ENCODE measurements at places on chromosomes 12 and 14. TPM values are rescaled to one million over a fixed set of nuclear protein-coding genes. Genes with fewer than 3 reads are reported as not detected.
A peak's percentile ranks its signal among the peaks of the same experiment; 100 is the strongest.

GRCh38 chr14:51023964-51024363 is 70.9 kb downstream of the TRIM9 start:
- no peak for DNase-seq

GRCh38 chr14:69985463-69985862 is 106.2 kb downstream of the SMOC1 start:
- no peak for DNase-seq

- DNase-seq = no peak
Measured at GRCh38 chr12:118094039-118094438, 9.8 kb downstream of the VSIG10 start.

GRCh38 chr12:770479-770878 is 18.1 kb downstream of the WNK1 start:
- no peak for DNase-seq

- DNase-seq = no peak
Measured at GRCh38 chr12:48454667-48455066, 17.7 kb upstream of the ANP32D start.

DNA sequence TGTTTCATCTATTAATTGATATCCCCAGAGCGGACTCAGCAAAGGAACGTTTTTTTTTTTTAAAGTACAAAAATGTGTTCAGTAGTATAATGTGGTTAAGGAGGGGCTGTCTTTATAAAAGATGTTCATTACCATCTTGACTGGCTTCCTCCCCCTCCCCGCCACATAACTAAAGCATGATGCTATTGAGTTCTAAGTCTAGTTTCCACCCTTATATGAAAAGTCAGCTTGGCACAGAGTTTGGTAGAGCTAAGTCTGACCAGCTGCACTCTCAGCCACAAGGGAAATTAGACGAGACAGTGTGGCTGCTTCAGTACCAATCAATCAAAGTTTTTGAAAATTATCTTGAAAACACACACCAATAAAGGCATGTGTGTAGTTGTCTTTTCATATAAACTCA is 1.9 kb upstream of the MYBPC1 start:
- no peak for DNase-seq

GRCh38 chr12:29103539-29103974 is 45.5 kb upstream of the FAR2 start:
- DNase-seq = no peak

DNA sequence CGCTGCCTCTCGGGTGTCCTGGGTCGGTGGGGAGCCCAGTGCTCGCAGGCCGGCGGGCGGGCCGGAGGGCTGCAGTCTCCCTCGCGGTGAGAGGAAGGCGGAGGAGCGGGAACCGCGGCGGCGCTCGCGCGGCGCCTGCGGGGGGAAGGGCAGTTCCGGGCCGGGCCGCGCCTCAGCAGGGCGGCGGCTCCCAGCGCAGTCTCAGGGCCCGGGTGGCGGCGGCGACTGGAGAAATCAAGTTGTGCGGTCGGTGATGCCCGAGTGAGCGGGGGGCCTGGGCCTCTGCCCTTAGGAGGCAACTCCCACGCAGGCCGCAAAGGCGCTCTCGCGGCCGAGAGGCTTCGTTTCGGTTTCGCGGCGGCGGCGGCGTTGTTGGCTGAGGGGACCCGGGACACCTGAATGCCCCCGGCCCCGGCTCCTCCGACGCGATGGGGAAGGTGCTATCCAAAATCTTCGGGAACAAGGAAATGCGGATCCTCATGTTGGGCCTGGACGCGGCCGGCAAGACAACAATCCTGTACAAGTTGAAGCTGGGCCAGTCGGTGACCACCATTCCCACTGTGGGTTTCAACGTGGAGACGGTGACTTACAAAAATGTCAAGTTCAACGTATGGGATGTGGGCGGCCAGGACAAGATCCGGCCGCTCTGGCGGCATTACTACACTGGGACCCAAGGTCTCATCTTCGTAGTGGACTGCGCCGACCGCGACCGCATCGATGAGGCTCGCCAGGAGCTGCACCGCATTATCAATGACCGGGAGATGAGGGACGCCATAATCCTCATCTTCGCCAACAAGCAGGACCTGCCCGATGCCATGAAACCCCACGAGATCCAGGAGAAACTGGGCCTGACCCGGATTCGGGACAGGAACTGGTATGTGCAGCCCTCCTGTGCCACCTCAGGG is 679 bp downstream of the ARF6 start:
- DNase-seq = peak; percentile 65

- DNase-seq = no peak
Measured at GRCh38 chr14:45211295-45211694, 41.7 kb downstream of the MIS18BP1 start.

GRCh38 chr14:52802597-52802996 is 11.2 kb upstream of the GNPNAT1 start:
- DNase-seq = no peak

DNA sequence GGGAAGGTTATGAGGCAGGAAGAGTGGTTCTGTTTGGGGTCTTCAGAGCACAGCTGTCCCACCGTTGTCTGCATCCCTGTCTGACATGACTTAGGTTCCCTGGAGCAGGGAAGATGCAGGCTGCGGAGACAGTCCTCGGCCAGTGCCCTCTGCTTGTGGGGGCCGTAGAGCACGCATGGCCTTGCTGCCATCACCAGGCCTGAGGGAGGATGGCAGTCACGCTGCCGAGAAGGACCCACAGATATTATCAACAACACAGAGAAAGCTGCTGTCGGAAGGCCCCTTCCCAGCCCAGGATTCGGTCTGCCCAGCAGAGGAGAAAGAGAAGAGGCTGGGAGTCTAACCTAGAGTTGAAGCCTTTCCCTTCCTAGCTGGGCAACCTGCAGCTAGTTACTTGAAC is 35.0 kb downstream of the ERH start:
- DNase-seq = peak; percentile 87

DNA sequence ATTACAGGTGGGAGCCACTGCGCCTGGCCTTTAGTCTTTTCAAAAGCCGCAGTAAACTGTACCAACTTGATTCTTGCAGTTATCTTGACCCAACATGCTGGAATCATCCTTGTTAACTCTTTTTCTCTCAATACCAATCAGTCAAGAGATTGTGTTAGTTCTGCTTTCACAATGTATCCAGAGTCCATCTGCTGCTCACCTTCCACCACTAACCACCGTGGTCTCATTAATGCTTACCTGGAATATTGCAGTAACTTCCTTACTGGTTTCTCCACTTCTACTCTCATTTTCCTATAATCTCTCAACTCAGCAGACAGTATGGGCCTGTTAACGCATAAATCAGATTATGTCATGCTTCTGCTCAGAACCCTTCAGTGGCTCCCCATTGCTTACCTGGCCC is 62.2 kb downstream of the VEZT start:
- no peak for DNase-seq

DNA sequence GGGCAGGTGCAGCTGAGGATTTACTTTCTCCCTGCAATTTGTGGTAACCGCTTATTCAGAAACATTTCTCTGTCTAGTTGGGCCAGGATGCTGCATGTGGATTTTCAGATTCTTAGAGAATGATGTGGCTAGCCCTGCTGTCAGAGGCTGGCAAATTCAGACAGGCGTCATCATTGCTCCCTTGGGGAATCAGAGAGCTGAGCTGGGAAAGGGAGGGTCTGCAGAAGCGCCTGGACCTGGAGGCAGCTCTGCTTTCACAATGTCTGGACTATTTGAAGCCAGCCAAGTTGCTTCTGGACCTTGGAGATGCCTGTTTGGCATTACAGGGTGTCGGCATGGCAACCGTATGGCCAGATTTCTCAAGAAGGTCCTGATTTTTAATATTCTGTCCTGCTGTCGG is 3.4 kb downstream of the GALNT16 start:
- no peak for DNase-seq

DNA sequence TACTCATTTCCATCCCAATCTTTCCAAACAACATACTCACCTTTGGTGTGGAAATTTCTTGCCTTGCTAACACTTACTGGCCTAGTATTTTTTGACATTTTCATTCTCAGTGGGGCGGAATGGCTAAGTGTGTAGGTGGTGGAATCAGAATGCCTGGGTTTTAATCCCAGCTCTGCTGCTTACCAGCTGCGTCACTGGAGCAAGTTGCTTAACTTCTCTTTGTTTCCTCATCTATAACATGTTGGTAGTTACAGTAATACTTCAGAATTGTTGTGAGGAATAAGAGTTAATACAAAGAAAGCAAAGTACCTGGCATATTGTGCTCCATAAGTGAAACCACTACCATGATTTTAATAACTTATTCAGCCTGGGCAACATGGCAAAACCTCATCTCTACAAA is 3.0 kb upstream of the FAM177A1 start:
- no peak for DNase-seq

- DNase-seq = no peak
Measured at GRCh38 chr14:34937442-34937841, 45.4 kb upstream of the SRP54 start.

DNA sequence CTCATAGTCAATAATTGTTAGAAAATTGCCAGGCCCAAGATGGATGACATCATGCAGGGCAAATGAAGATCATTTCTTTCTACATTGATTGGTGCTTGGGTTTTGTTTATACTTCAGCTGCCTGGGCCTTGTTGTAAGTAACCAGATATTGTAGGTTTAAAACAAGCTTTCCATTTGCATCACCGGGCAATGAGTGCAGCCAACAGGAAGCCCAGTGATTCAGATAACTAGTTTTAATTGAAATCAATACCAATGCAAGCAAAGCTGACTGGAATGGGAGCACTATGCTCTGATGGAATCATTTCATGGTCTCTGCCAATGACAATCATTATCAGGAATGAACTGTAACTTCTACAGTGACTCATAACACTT is 279.3 kb downstream of the DUSP6 start:
- DNase-seq = no peak

- DNase-seq = no peak
Measured at GRCh38 chr14:35042632-35043031, 3.4 kb upstream of the FAM177A1 start.

DNA sequence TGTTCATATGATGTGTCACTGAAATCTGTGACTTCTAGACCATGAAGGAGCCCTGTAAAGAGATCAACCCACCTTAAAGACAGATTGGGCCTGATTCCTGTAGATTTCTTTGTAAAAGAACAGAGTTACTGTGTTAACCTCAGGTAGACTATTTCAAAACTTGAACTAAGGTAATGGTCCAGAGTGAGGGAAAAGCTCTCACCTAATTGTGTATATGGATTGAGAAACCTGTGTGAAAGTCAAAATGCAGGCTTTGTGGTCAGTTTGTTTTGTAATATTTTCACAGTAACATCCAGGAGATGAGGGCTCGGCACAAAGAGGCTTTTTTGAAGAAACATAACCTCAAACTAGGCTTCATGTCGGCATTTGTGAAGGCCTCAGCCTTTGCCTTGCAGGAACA is 16.4 kb downstream of the DLST start:
- DNase-seq = no peak

GRCh38 chr12:124736115-124737039 is 127.3 kb downstream of the SCARB1 start:
- no peak for DNase-seq

DNA sequence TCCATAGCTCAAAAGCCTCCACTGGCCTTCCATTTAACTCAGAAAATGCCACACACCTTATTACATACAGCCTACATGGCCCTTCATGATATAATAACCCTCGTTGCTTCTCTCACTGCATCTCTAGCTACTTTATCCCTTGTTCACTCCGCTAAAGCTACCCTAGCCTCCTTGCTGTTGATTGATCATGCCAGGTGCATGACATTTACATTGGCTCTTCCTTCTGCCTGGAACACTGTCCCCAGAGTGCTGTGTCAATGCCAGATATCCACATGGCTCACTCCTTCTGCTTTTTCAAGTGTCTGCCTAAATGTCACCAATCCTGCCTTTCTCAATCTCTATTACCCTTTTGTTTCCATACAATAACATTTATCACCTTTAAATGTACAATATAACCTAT is 58.3 kb downstream of the CAND1 start:
- no peak for DNase-seq

DNA sequence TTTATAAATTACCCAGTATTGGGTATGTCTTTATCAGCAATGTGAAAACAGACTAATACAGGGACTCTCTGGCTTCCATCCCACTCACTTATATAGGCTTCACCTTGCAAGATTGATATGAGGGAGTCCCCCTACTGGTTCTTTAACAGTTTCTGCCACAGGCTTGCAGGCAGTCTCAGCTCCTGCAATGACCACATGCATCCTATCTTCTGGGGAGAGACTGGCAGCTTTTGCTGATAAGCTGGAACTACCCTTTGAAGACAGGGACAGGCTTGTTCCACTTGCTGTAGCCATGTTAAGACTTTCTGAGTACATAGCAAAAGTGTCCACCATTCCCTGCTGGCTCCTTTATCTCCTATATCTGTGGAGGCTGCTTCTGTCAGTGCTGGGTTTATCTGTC is 531.7 kb upstream of the FLRT2 start:
- DNase-seq = peak; percentile 51

GRCh38 chr12:48687592-48687991 is 5.6 kb upstream of the KANSL2 start:
- DNase-seq = no peak

- DNase-seq = no peak
Measured at GRCh38 chr12:810671-811415, 58.5 kb downstream of the WNK1 start.

- DNase-seq = peak; percentile 87
Measured at GRCh38 chr12:52521568-52522266, 1.5 kb upstream of the KRT5 start.

DNA sequence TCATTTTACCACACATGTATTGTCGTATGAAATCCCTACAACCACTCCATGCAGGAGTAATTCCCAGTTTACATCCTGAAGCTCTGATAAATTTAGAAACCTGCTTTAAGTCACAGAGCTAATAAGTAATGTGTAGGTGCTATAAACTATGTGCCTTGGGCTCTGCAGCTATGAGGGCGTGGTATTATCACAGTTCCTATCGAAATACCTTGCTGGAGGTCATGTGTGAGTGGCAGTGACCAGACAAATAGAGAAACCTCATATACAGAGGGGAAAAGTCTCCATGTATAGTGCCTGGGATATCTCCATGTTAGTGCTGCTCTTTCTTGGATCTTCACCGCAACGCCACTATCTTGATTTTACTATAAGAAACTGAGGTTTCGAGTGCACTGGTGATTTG is 883 bp upstream of the TBC1D15 start:
- no peak for DNase-seq

GRCh38 chr12:124160097-124160756 is 134.7 kb upstream of the RFLNA start:
- no peak for DNase-seq

GRCh38 chr14:34776611-34777010 is 62.2 kb upstream of the CFL2 start:
- DNase-seq = no peak

- no peak for DNase-seq
Measured at GRCh38 chr12:50695961-50696360, 67.9 kb upstream of the ATF1 start.

GRCh38 chr12:106213662-106214061 is 34.2 kb downstream of the CKAP4 start:
- peak; percentile 54 for DNase-seq

- DNase-seq = no peak
Measured at GRCh38 chr12:25932971-25933370, 25.5 kb upstream of the RASSF8 start.

HVCN1 gene
- total RNA-seq = 8.8 TPM

ADGRD1 gene
- 2.1 TPM for total RNA-seq

PLA2G1B gene
- total RNA-seq = not detected

ADIPOR2 gene
- 53.7 TPM for total RNA-seq

P2RX2 gene
- 0.97 TPM for total RNA-seq

OR4E2 gene
- total RNA-seq = not detected

GPR84 gene
- not detected for total RNA-seq

DCAF4 gene
- total RNA-seq = 16.4 TPM

KCNMB4 gene
- total RNA-seq = 13.1 TPM

TAS2R31 gene
- 2.9 TPM for total RNA-seq

ASPG gene
- total RNA-seq = 0.71 TPM

NOS1 gene
- total RNA-seq = 0.68 TPM

TCP11L2 gene
- total RNA-seq = 55.3 TPM

LYSET gene
- 25.0 TPM for total RNA-seq

C14orf132 gene
- total RNA-seq = 22.9 TPM

Data from endodermal cell (in vitro differentiated cells).